ENCODE measurements at places on chromosomes 7 and 10.

DNA sequence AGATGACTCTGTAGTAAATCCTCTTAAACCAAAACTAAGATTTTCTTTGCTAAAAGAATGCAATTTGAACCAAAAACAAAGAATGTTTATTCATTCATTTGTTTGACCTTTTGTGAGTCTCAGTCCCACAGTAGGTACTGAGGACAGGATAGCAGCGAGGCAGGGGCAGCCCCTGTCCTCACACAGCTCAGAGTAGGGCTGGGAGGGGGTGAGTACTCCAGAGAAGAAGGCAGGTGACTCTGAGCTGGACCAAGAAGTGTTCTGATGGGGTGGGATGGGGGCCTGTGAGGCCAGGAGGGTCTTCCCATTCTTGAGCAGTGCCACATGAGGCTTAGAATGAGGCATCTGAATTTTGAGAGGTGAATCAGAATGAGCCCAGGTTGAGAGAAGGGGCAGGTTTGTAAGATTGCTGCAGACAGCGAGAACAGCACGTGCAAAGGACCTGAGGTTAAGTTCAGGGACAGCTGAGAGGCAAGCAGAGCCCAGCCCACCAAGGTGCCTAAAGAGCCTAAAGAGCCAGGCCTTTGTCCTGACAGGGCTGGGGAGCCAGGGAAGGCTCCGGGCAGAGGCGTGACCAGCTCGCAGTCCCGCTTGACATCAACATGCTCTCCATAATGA, 56.9 kb upstream of the CHST15 start:
- no peak for DNase-seq

- peak; percentile 40 for DNase-seq
Measured at GRCh38 chr10:72257051-72257892, 16.5 kb upstream of the DDIT4 start.

DNA sequence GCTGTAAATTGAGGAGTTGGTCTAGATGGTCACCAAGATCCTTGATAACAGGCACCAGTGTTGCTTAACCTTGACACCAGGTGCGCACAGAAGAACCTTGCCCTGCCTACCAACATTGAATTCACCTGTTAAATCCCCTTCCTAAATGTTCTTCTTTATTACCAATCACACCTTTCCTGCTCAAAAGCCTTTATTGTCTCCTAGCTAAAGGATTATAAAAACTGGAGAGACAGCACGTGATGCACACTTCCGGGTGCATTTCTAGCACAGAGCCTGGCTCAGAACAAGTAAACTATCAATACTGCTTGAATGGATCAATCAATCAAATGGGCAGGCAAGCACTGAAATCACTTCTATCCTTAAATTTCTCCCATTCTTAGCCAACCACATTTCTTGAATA, 56.3 kb downstream of the SVIL start:
- DNase-seq, result no peak

DNA sequence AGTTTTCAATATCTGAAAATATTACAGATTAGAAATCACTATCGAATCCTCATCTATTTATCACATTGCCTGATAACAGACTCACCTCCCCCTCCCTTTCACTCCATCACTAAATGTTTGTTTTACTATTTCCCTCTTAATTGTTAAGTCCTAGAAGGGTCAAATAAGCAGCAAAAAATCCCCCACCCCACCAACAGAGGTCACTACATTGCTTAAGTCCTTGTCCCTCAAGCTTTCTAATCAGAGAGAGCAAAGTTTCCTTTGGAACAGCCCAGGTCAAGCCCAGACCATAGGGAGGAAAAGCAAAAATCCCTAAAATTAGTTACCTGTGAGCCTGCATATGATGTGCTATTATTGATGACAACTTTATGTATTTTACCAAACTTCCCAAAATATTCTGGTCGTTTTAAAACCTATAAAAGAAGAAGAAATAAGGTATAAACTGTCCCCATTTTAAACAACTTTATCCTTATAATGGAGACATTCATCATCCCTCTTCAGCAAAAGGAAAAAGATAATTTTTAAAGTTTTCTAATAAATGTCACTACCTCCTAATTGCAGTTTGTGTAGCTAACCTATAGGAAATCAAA, 95.0 kb downstream of the CNOT4 start:
- peak; percentile 36 for DNase-seq

- peak; percentile 39 for DNase-seq
Measured at GRCh38 chr10:69407621-69408301, 9.0 kb downstream of the TACR2 start.

DNA sequence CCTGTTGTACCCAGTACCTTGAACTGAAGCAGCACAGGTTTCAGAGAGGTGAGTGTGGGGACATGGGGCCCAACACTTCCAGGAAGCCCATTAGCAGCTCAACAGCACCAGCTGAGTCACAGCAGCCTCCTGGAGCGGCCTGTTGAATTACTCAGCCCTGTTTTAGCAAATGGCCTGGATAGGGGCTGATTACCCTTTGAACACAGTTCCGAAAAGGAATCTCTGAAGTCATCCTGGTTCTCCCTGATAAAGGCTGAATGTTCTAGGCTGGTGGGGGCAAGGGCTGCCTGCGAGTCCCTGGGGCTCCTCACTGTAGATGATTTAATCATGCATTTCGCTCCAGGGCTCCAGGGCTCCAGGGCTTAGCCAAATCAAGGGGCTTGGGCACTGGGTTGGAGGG, 287.5 kb downstream of the GRID1 start:
- no peak for DNase-seq

GRCh38 chr10:1169981-1170866, 114.0 kb downstream of the WDR37 start:
- DNase-seq, result no peak

- DNase-seq, result no peak
Measured at GRCh38 chr7:83546586-83546985, 102.4 kb downstream of the SEMA3E start.

GRCh38 chr7:138713191-138713590, 12.0 kb upstream of the SVOPL start:
- no peak for DNase-seq

GRCh38 chr7:76291351-76292212, 10.9 kb upstream of the HSPB1 start:
- DNase-seq, result peak; percentile 71

- DNase-seq, result no peak
Measured at GRCh38 chr7:69017208-69017607, 581.1 kb upstream of the AUTS2 start.

DNA sequence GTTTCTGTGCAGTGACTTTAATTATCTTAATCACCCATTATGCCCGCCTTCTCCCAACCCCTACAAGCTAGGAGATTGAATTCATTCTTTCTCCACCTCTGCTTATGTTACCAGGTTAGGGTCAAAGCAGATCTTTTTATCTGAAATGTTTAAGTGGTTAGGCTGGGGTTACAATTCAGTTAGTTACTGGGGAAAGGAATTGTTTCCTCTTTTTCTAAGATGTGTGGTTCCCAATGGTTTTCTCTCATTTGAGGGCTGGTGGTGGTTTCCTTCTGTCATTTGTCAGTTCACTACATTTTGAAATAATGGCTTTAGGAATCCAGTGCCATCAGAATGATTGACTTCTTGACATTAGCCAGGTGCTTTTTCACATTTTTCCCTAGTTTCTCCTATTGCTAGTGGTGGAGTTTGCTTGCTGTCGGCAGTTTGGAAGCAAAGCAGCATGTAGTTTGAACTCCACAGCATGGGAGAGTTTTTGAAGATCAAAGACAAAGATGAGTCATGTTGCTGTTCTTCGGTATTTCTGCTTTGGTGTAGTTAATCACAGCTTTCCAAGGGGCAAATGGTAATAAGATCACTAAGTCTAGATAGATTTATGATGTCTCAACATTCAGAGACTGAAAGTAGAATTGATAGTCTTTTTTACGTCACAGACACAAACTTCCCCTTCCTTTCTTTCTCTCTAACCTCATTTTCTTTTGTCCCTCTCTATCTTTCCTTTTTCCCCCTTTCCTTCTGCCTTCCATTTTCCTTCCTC, 168.2 kb downstream of the SND1 start:
- no peak for DNase-seq

DNA sequence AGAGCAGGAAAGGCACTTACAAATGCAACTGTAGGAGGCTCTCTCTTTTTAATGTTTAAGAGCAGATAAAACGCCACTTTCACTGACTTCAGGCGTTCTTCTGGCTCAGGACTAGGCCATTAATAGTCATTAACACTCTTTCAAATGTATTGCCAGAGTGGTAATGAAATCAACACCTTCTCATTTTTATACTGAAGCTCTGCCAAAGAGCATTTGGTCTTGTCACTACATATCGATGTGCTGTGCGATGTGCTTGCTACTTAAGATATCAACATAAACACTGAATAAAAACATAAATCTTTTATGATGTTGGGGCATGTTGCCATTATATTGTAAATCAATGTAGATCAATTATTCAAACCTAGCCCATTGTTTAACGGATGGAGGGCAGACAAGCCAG, 634.7 kb downstream of the ARL4A start:
- no peak for DNase-seq

- DNase-seq, result no peak
Measured at GRCh38 chr7:106339513-106340246, 54.9 kb upstream of the NAMPT start.

DNA sequence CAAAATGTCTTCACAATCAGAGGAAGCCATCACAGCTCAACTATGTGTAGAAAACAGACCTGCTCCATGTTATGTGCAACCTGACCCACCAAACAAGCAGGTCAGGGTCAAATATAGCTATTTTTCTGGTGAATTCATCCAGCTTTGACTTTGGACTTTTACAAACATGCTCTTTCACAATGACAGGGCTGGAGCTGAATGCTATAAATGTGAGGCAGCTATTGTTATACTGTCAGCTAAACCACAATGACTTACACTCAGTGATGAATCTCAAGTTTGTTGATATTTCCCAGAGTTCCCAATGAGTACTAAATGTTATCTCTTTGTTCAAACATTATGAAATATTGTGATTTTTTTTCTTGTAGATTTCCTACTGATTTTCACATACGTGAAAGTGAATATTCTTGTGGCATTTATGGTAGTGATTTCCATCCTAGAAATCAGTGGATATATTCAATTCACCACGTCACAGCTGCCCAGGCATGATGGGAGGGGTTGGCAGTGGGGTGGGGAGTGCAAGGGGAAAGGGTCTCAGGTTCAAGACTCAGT, 2.5 kb upstream of the ITIH2 start:
- no peak for DNase-seq

DNA sequence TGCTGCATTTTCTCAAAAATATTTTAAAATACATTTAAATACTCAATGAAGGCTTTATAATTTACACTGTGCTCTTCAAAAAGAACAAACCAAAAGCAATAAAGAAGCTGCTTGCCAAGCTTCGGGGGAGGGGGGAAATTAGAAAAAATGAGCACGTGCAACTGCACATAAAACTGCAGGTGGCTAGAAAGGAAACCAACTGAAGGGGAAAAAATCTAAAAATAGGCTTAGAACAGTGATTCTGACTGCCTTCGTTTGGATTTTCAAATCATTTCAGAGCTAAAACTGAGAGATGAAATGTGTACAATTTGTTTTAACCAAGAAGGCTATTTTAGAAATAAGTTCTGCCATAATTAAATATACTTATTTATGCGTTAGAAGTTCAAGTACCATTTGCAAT, 61.4 kb downstream of the ABI1 start:
- DNase-seq, result no peak

GRCh38 chr7:30521532-30521931, 16.9 kb upstream of the GGCT start:
- DNase-seq, result no peak

- no peak for DNase-seq
Measured at GRCh38 chr10:124032971-124033886, 60.2 kb downstream of the CHST15 start.

GRCh38 chr10:1935912-1936311, 198.6 kb upstream of the ADARB2 start:
- DNase-seq, result no peak

DNA sequence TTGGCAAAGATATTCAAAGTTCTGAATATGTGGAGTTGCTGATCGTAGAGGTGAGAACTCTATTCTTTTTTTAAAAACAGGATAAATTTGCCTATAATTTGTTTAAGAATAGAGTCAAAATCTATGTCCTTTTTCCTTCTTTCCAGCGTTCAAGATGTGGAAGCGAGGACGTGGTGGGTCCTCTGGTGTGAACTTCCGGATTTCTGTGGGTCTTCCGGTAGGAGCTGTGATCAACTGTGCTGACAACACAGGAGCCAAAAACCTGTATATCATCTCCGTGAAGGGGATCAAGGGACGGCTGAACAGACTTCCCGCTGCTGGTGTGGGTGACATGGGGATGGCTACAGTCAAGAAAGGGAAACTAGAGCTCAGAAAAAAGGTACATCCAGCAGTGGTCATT, 40.5 kb upstream of the SP8 start:
- DNase-seq, result no peak

DNA sequence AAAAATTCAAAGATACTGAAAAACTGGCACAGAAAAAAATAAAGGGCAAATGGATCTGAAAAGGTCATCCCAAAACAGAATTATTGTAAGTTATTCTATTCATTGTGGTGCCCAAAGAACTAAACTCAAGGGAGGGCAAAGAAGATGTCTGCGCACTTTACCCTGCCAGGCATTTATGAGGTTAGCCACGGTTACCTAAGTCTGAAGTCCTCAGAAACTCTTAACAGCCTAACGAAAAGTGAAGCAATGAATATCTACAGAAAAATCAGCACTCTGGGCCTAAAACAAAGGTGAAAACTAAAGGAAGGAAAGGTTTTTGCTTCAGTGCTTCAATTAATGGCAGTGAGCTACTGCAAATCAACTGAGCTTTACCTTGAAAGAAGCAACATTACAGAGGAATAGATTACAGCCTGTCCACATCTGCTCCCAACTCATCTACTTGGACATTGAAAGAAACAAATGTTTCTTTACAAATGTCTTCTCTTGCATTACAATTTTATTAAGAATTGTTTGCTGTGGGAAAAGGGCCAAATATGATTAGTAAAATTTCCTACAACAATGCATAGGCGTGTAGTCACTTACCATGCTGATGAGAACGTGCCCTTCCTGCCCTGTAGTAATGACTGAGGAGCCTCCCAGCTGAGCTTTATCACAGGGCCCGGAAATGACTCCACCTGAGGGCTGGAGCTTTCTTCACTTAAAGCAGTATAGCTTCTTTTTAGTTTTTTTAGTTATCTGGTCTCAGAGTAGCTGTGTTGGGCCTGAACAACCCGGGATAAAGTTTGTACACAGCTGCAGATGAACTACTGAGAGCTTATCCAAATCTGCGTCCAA, at the start of gene TUBAL3:
Gene TUBAL3, minus strand, starts transcription at position 621 of the 834 bp plus-strand sequence. Its CDS starts 36 bp downstream, at position 585.
- DNase-seq, result no peak

DNA sequence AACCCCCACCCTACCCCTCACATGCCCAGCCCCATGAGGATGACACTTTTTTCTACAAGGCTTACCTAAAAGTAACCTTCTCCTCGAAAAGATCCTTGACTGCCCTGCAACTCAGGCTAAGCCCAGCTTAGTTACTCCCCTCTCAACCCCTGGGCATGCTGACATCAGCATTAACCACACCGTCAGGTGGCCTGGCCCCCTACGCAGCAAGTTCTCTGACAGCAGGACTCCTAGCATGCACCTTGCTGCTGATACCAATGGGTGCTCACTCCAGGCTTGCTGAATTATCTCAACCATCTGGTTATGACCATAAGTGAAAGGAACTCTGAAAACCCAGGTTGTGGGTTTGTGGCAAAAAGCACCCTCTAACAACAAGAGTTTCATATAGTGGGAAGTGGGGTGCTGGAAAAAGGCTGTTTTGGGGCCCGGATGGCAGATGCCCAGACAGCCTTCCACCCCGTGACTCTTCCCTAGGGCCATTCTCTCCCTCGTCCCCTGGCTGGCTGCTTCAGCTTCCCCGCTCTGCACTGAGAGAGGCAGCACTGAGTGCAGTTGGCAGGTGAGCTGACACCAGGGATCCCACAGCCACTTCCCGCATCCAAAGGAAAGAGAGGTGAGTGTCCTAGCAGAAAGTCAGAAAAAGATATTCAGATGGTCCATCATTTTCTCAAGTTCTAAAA, 518.9 kb downstream of the KCNMA1 start:
- DNase-seq, result no peak
